ENCODE measurements at places on chromosomes 16 and 17.

DNA sequence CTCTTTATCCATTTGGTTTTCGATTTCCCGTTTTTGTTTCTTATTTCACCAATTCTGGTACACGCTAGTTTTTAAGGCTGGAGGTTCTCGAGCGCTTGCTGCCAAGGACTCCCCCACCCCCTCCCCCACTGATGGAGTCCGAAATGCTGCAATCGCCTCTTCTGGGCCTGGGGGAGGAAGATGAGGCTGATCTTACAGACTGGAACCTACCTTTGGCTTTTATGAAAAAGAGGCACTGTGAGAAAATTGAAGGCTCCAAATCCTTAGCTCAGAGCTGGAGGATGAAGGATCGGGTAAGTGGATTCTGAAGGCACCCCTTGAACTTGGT, 825 bp downstream of the RPTOR start:
- peak; percentile 35 for DNase-seq

GRCh38 chr16:81195885-81196534, 42.5 kb upstream of the BCO1 start:
- DNase-seq, result no peak

- DNase-seq, result no peak
Observed at GRCh38 chr16:1494129-1494640, 1.0 kb downstream of the TELO2 start.

DNA sequence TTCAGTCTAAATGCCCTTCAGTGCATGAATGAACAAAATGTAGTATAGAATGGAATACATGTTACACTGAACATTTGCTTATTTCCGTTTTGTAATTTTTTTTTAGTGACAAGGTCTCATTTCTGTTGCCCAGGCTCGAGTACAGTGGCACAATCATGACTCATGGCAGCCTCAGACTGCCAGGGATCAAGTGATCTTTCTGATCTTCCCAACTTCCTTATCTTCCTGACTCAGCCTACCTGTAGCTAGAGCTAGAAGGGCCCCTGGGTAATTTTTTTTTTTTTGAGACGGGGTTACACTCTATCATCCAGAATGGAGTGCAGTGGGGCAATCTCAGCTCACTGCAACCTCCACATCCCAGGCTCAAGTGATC, 7.3 kb upstream of the SLX4 start:
- peak; percentile 74 for DNase-seq

GRCh38 chr17:72518159-72518732, 397.4 kb downstream of the SOX9 start:
- DNase-seq, result no peak

GRCh38 chr17:48328457-48328856, 101.6 kb downstream of the SKAP1 start:
- DNase-seq, result no peak

GRCh38 chr17:17834974-17835373, 1.8 kb downstream of the SREBF1 start:
- no peak for DNase-seq

GRCh38 chr16:14244196-14245010, 173.3 kb downstream of the MRTFB start:
- no peak for DNase-seq

DNA sequence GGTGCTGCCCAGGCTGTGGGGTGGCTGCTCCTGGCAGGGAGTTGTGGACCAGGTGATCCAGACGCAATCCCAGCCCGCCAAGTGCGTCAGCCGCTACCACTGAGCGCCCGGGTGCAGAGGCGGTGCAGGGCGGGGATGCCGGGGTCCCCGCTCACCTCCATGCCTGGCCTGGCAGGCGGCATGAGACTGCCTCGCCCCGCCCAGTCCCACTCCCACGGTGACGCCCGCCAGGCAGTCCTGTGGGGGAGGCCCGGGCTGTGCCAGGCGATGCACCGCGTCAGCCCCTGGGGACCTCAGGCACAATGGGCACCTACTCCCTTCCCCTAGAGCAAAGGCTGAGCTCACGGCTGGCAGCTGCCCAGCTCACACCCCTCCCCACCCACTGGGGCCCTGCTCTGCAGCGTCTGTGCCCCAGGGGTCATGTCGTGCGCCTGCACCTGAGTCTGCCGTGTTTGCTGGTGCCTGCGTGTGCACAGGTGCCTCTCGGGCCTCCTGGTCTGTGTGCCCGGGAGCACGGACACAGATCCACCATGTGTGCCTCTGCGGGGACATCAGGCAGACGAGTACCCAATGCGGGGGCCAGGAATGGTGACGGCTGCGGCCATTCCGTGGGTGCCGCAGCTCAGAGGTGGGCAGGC, 5.3 kb downstream of the RPUSD1 start:
- DNase-seq, result no peak

- peak; percentile 9 for DNase-seq
Observed at GRCh38 chr16:47037396-47037745, 63.9 kb upstream of the DNAJA2 start.

- DNase-seq, result no peak
Observed at GRCh38 chr17:81244358-81245023, 5.4 kb downstream of the NDUFAF8 start.

DNA sequence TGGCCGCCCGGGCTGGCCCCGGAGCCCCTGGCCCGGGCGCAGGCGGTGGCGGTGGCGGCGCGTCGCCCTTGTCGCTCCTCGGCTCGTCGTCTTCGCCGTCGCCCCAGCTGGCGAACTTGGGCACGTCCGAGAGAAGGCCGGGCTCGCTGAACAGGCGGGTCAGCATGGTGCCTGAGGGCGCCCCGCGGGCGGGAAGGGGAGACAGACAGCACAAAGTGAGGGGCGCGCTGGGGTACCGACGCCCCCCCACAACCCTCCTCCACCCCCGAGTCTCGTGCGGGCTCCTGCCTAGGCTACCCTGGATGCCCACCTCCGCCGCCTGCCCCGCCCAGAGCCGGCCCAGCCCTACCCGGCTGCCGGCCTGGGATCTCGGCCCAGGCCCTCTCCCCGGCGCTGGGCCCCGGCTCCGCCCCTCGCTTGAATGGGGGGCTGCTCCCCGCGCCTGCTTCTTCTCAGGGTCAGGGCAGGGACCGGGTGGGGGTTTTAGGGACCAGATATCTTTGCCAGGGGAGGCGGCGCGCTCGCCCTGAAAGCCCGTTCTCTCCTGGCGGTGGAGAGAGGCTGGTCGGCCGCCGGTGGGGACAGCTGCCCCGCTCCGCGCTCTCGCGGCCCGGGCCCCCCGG, 1.2 kb downstream of the NEUROD2 start:
- no peak for DNase-seq

GRCh38 chr17:13106171-13106570, 88.3 kb upstream of the ELAC2 start:
- no peak for DNase-seq

GRCh38 chr17:17783116-17783824, 53.5 kb downstream of the SREBF1 start:
- DNase-seq, result no peak

DNA sequence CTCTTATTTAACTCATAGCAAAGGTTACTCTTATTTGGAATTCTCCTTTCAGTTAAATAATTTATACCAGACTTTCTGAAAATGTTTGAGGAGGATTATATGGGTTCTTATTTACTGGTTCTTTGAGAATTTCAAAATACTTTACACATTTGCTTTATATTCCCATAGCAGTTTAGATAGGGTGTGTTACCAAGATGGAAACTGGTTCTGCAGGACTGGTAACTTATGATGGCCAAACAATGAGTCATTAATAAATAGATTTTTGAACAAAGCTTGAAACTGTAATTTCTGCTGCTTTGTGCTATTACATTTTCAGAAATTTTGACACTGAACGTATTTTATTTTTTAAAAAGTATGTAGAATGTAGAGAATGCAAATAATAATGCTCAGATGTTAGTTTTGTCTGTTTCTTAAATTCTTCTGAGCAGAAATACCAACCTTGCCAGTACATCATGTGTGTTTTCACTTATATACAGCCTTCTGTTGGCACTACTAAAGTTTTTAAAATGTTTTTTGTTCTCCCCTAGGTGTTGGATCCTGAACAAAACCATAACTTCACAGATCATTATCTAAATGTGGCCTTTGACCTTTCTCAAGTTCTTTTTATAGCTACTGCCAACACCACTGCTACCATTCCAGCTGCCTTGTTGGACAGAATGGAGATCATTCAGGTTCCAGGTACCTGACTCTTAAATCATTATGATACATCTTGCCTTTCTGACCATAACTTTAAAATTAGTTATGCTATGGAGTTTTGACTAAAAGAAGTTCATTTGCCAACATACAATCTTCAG, 48.3 kb upstream of the ABCC11 start:
- no peak for DNase-seq

- no peak for DNase-seq
Observed at GRCh38 chr16:28136751-28137434, 73.4 kb upstream of the GSG1L start.

DNA sequence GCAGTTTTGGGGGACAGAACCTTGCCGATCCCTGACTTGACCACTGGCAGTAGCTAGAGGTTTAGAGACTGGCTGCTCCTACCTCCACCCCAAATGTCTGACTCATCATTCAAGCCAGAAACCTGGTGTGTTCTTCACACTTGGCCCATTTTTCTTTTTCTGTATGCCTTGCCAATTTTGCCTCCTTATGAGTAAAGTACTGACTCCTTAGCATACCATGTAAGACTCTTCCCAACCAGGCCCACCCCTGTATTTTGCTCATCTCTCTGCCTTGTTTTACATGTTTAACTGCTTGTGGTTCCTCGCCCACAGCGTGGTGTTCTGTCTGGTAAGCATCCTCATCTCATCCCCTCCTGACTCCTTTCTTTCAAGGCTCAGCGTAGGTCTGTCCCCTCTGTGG, 37.9 kb downstream of the NUP88 start:
- DNase-seq, result no peak

DNA sequence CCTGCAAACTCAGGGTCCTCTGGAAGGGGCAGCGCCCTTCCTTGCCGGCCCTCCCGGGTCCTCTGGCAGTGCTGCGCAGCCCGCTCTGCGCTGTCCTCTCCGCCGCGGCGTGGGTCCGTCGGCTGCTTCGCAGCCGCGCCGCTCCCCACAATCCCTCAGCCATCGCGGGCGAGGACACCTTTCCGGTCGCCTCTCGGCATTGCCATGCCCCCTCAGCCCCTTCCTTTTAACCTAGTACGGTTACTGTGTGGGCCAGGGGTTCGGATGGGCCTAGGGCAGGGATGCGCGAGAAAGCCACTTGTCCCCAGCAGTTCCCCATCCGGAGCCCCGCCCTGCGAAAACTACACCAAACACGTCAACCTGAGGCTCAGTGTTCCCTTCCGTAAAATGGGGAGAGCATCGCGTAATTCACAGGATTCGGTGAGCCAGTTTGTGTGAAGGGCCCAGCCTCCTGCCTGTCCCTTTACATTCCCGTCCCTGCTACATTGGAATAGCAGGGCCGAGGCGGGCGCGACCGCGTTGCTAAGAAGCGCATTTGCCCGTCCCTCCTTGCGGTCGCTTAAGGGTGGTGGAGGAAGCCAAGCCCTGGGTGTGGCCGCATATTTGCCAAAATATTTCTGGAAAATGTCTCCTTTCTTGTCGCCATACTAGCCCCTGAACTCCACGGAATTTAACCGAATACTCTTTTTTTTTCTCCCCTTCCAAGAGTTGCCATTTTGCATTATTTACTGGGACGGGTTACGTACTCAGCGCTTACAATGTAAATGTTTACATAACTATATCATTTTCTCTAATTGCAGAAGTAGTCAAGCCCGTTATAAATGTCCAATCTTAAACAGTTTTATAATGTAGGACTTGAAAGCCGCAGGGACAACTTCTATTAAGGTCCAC, 13.2 kb downstream of the COPZ2 start:
- peak; percentile 41 for DNase-seq

- DNase-seq, result no peak
Observed at GRCh38 chr17:50781167-50781566, 13.8 kb upstream of the ANKRD40CL start.

DNA sequence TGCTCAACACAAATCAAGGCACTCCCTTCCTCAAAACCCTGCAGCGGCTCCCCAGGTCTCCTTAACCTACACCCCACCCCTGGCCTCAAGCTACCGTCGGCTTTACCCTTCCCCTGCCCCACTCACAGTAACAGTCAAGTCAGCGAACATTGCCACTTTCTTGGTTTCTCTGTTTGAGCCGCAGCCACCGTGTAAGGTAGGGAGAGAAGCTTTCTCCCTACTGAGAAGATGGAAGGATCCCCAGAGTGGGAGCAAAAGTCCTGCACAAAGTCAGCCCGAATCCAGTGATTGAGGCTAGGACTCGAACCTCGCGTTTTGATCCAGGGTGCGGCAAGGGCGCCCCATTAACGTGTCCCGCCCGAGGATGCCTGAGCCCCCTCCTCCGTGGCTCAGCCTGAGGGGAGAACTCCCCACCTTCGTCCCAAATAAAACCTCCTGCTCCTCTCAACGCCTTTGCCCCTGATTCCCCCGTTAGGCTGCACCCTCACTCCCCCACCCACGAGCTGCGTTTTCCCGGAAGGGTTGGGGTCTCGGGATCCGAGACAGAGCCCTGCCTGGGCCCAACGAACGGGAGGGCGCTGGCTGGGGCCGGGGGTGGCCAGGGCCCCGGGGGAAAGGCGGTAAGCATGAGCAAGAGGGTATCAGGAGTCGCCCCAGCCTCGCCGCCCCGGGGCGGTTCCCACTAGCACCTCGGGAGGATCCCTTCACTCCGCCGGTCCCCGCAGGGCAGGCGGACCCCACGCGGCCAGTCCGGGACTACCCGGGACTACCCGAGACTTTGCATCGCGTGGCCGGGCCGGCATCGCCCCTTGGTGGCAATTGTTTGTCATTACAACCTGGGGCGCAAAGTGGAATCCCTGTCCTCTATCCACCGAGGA, 9.9 kb upstream of the NAGS start:
- no peak for DNase-seq

DNA sequence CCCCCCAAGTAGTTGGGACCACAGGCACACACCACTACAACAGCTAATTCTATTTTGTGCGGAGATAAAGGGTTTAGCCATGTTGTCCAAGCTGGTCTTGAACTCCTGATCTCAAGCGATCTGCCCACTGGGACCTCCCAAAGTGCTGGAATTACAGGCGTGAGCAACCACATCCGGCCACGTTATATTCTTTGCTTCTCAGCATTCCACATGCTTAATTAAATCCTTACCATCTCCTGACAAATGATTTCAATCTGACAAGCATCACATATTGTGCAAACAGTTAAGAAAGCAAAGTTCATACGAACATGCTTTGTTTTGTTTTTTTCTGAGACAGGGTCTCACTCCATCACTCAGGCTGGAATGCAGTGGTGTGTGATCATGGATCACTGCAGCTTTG, 18.2 kb downstream of the HIGD1B start:
- no peak for DNase-seq

DNA sequence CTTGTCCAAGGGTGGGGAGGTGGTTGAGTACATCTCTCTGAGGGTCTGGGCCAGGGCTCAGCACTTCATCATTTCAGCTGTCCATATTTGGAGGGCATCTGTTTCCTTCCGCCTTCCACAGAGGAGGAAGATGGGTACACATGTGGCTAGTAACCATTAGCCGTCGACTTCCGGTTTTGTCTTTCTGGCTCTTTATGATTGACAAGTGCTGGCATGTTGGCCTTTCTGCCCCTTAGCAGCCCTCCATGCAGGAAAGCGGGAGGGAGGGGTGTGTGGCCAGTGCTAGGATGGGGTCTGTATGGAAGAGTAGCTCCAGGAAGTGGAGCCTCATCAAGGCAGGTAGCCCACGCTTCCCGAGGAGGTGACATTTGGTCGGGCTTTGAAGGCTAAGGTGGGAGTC, 69.6 kb downstream of the RAI1 start:
- DNase-seq, result peak; percentile 35

- DNase-seq, result no peak
Observed at GRCh38 chr16:92431-93339, 14.7 kb downstream of the MPG start.

GRCh38 chr17:30495586-30495985, 18.4 kb downstream of the GOSR1 start:
- no peak for DNase-seq

Measured in HL-60 (cell line).